ENCODE measurements at places on chromosomes 2 and 18. TPM values are rescaled to one million over a fixed set of nuclear protein-coding genes. Genes with fewer than 3 reads are reported as not detected.

DNA sequence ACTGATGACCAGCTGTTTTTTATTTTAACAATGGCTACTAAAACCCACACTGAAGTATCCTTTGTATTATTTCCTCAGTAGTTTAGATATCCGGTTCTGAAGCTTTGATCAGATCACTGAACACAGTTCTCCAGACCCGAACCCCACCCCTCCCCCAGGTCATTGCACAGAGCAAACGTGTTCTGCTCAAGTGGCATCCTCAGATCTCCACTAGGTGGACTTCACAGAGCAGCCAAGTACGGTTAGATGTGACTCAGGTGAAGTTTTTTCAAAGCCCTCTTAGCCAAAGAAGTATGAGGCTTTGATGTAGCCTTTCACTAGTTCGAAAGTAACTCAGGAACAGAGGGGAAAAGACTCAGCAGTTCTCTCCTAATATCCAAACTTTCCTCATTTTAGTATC, 142.7 kb upstream of the NRP2 start:
- DNase-seq, result no peak

DNA sequence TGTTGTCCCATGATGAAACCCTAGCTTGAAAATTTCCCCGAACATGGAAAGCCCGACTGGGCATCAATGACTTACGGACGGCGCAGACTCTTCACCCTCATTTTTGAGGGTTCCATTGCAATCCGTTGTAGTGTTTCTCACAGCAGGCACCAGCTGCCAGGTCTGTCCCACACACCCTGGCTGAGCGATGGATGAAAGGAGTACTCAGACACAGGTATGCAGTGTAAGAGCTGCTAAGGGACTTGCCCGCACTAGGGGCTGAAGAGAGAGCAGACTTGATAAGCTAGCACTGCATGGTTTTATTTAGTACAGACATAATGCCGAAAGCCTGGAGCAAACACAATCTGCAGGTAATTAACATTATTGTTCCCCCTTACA, 15.8 kb downstream of the DYNAP start:
- DNase-seq, result peak; percentile 43

DNA sequence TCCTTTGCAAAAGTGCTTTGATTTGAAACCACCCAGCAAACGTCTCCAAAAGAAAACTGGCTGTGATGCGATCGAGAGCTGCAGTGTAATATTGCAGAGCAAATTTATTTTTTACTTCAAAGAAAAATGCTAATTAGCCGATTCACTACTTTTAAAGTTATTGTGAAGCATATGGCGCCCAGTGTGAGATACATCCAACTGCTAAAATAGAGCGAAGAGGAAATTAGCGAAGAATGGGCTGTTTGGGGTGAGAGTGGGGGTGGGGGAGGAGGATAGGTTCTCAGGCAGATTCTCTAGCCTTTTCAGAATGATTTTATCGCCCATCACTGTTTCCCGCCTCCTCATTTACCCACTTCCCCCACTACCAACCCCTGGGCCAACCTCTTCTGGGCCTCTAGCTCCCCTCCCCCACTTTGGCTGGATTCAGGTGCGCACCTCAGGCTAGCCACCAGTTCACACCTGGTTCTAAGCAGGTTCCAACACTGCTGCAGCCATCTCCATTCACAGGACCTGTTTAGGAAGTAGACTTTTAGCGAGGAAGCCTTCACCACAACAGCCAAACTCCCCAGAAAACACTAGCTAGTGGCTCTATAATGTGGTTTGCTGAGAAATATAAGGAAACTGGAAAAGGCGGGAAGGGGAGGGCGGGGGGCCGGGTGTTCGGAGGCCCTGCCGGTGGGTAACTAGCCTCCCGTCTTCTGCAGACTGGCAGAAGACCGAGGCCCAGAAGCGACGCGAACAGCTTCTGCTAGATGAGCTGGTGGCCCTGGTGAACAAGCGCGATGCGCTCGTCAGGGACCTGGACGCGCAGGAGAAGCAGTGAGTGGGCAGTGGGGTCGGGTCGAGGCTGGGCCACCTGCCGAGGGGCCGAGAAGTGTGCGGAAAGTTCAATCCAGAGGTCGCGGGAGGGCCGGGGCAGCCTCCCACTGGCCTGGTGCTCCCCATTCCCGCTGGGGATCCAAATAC, 6.0 kb upstream of the OTX1 start:
- DNase-seq, result no peak

DNA sequence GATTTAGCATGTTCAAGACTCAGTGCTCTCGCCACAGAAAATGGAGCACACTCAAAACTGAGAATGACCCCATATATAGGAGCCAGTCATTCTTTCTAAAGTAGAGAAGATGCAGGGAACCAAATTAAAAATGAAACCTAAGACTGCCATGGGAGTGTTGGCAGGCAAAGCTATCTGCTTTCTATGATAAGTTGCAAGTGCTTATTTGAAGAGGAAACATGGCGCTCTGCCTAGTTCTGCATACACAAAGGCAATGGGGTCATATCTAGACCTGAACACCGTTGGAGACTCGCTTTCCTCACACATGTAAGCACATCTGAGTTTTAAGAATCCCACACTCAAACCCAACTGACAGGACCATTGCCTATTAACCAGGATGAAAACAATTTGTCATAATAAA, 292.5 kb downstream of the ALK start:
- no peak for DNase-seq

DNA sequence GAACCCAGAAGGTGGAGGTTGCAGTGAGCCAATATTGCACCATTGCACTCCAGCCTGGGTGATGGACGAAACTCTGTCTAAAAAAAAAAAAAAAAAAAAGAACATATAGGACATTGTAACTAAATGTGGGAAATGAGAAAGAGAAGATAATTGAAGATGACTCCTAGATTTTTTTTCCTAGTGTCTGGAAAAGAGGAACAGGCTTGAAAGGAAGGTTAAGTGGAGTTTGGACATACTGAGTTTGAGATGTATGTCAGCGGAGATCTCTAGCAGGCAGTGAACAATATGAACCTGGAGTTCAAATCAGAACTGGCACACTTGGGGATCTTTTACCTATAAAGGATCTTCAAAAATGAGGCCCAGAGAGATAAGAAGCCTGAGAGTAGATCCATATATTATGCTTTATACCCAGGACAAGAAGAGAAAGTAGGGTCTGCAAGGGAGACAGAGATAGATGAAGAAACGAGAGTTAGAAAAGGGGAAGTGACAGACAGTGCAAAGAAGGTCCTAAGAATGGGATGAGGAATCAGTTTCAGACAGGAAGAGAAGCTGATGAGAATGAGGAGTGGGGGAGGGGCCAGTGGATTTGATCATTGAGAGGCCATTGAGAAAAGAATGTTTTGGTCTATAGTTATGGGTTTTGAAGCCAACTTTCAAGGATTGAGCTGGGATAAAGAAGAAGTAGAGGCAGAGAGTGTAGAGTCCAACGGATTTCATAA, 46.9 kb upstream of the CD28 start:
- DNase-seq, result no peak

The GPR155 gene
- 6.2 TPM for total RNA-seq

- no peak for DNase-seq
These were observed 20.2 kb downstream of the GATA6 start for GRCh38 chr18:22189449-22190166.

The IL36G gene
- not detected for total RNA-seq

DNA sequence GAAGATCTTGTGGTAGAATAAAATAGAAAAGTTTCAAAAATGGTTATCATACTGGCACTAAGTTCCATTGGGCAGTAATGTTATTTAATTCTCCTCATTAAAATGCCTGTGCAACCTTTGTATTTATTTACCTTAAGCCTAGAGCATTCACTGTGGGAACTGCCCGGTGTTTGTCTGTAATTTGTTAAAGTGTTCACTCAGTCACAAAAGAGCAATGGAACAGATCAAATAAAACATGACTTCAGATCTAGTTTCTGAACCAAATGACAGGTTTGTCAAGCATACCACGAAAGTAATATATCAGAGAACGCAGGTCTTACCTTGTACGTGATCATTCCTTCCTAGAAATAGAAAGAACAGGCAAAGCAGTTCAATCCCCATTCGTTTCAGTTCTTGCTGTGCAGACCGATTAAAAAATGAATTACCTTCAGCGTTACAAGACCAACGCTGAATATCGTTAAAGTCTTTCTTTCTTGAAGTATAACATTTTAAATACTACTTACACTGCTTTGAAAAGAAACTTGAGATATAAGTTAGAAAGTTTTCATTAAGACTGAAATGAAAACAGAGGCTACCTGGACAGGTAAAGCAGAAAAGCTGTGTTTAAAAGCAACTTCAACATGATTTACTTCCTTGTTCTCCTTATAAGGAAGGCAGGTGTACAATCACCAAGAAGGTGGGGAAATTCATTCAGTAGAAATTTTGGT, at the start of gene ITGB6:
TSS of gene ITGB6 (minus strand) at position 590 of the 707 bp plus-strand sequence. CDS start at position 381, 209 bp downstream.
- no peak for DNase-seq

- no peak for DNase-seq
These were observed 313.3 kb upstream of the GULP1 start for GRCh38 chr2:187978356-187978755.

DNA sequence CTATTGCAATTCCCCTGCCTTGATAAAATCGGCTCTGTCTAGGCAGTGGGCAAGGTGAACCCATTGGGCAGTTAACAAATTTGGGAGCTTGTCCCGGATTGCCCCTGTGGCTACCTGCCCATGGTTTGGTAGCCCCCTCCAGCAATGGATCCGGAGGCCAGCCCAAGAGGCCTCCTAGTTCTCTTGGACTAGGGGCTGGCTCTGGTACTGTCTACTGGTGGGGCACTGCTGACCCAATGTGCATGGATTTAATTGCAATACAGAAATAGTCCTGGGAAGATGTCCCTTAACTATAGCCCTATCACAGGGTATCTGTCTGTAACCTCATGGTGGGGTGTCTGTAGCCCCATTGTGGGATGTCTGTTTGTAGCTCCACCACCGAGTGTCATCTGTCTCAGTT, 37.5 kb upstream of the SH3RF3 start:
- DNase-seq, result no peak

DNA sequence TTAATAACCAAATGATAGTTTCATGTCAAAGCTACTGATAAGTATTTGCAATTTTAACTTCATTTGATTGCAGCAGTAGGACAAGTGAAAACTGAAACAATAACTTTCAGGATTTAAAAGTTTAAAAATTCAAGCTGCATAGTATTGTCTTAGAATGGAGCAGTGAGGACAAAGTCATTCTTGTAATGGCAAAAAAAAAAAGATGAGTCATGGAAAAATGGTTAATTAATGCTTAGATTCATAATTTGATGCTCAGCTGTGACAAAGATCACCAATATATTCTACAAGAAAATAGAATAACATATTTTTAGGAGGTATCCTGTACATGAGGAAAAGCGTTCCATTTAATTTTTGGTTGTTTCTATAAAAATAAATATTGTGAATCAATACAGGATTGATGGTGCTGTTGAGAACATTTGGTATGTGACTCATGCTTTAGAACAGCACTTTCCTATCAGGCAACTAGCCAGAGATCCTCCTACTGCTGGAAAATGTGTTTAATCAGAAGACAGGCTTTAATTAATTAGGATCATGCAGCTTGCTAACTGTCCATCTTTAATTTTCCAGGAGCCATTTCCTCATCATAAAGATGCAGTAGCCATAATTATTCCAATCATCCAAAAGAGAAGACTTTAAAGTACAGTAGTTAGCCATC, 239.0 kb upstream of the MMADHC start:
- no peak for DNase-seq

DNA sequence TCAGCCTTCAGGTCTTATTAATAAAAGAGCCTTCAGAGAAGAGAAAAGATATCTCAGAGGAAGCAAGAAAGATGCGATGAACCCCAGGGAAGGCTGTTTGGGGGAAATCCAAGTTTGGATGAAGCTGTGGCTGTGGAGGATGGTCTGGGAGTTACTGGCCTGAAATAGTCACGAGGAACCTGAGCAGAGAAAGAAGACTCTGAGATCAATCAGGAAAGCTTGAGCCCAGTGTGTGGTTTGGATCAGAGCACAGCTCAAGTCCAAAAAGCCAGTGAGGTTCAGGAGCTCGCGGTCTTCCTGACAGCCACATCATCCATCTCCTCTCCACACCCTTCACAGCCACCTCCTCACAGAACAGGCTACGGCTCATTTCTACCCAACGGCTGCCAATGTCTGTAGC, 87.4 kb upstream of the SERPINE2 start:
- no peak for DNase-seq

DNA sequence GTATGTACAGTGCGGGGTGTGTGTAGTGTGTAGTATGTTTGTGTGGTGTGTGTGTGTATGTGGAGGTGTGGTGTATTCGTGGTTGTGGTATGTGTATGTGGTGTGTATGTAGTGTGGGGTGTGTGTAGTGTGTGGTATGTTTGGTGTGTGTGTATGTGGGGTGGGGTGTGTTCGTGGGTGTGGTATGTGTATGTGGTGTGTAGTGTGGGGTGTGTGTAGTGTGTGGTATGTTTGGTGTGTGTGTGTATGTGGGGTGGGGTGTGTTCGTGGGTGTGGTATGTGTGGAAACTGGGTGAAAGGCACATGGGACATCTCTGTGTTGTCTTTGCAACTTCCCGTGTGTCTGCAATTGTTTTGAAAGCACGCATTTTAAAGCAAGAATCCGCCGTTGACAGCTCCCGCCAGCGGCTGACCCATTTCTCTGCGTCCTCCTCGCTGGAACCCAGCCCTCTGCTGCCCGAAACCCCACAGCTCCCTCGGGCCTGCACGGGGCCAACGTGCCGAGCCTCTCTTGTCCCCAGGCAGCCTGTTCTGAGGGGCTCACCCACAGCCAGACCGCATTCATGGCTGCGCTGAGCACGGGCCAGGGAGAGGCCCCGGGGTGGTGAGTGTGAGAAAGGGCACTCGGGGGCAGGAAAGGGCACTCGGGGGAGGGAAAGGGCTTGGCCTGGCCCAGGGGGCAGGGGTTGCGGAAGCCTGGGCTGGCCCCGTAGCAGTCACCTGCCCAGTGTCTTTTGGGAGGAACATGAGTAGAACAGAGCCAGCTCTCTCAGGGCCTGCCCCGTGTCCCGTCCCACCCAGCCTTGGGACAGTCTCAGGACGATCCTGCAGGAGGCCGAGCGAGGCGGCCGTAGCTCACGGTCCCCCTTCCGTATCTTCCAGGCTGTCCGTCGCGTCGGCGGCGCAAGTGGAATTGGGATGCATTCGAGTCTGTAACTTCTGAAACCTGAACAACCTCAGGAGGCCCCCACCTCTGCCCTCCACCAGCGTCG, 61.4 kb downstream of the TWIST2 start:
- no peak for DNase-seq

DNA sequence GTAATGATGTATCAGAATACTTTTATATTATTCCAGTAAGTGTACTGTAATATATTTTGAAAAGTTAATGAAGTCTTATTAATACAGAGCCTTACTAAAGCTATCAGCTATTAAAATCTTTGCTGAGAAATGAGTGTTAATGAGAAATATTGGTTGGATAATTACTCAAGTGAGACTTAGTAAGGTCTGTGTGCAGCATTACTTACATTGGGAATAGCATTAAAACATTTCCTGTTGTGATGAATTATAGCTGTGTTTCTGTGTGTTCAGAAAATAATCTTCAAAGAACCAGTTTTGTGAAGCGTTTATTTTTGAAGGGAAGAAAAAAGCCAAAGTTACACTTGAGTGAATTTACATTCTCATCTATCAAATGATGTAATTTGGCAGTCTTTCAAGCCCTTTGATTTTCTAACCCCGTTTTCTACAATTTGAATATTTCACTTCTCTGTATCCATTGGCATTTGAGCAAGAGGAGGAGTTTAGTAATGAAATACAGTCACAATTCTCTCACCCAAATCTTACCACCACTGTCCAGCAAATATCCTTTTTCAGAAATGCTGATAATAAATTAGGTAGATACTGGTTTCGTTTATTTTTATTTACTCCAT, 123.5 kb upstream of the BOD1L2 start:
- no peak for DNase-seq

- no peak for DNase-seq
These were observed 176.8 kb upstream of the LRP1B start for GRCh38 chr2:142307616-142308115.

Data from lower lobe of right lung (tissue), 2 donors.